ENCODE measurements at places on chromosomes 4 and X.

DNA sequence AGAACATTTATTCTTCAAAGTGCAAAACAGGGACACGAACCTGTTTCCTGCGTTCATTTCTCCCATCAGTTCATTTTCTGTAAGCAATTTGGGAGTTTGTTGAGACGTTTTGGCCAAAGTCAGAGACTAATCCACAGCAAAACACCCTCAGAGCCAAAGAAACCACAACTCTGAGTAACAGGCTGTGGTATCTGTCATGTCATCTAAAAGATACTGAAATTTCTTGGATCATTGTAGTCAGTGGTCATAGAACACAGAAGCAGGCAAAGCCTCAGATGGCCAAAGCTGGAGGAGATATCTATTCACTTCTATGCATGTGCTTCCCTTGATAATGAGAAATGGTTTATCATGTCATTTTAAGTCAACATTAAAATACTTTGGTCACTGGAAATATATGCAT is 485.6 kb upstream of the GALNT7 start:
- DNase-seq, result no peak

DNA sequence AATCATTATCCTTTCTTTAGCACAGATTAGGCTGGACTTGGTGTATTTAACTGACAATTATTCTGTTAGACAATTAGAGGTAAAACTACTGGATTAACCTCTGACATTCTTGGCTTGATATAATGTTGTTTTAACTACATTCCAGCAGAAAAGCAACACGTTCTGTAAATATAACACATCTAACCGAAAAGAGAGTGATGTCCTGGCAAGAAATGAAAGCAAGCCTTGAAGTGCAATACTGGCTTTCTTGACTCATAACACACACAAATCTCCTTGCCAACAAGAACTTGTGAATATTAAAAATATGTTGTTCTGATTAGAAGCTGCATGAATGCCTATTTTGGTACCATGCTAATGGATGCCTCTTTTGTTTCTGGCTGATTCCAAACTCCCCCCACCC is 76.4 kb downstream of the EFHC2 start:
- no peak for DNase-seq

DNA sequence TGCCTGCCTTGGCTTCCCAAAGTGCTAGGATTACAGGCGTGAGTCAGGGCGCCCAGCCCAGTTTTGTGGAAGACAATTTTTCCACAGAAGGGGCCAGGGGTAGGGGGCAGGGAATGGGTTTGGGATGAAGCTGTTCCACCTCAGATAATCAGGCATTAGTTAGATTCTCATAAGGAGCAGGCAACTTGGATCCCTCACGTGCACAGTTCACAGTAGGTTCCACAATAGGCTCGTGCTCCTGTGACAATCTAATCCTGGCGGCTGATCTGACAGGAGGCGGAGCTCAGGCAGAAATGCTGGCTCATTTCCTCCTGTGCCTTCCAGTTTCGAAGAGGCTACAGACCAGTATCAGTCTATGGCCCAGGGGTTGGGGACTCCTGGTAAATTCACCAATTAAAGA is 491.6 kb upstream of the AADAT start:
- DNase-seq, result no peak

DNA sequence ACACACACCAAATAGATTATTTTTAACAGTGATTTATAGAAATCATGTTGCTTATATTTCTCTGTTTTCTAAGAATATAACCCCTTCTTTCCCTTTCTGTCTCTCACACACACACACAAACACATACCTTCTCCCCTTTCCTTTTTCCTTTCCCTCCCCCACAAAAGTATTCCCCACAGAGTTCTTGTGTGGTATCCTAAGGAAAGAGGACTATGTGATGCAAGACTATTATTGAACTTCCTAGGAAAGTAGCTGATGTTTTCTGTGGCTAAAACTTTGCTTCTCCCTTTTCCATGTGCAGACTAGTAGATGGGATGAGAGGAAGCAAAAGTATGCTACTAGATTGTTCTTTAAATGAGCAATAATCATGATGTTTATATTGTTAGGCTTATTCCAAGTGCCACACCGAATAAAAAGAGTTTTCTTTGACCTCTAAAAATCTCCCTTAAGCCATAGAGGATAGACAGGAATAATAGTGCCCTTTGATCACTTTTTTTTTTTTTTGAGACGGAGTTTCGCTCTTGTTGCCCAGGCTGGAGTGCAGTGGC is 38.7 kb downstream of the CPEB2 start:
- DNase-seq, result no peak

- DNase-seq, result no peak
Observed at GRCh38 chr4:2667428-2667827, 88.7 kb downstream of the TNIP2 start.

- DNase-seq, result no peak
Observed at GRCh38 chr4:177033632-177034031, 240.9 kb upstream of the VEGFC start.

GRCh38 chrX:133390676-133391075 is 24.6 kb downstream of the GPC4 start:
- no peak for DNase-seq

DNA sequence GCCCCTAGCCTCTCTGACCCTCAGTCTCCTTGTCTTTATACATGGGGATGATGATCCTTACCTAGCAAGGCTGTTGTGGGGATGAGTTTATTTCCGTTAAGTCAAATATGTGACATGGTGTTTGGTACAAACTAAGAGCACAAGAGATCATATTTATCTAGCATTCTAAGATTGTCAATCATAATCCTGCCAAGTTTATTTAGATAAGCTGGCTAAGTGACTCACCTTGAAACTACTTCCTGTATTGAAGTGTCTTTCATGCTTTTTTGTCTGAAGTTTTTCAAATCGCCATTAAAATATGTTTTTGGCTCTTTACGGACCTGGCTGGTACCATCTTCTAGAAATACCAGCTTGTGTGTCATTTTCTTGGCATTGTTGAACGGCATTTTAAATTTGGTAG is 30.7 kb downstream of the MAP7D3 start:
- no peak for DNase-seq

DNA sequence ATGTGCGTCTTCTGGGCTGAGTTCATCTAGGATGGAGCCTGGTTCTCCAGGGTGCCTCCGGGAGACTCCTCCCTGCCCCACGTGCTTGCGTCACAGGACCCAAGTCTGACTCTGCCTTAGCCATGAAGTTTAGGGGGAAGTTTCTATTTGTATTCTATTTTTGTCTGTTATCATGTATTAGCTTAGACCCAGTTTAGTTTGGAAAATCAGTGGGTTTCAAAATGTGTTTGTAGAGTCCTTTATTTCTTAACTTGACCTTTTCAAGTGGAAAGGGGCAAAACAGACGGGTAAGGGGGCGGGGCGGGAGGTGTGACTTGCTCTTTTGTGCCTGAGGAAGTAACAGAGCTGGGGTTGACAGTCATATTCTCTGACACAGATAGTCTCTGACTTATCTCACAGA is 86.0 kb downstream of the HTT start:
- DNase-seq, result no peak

DNA sequence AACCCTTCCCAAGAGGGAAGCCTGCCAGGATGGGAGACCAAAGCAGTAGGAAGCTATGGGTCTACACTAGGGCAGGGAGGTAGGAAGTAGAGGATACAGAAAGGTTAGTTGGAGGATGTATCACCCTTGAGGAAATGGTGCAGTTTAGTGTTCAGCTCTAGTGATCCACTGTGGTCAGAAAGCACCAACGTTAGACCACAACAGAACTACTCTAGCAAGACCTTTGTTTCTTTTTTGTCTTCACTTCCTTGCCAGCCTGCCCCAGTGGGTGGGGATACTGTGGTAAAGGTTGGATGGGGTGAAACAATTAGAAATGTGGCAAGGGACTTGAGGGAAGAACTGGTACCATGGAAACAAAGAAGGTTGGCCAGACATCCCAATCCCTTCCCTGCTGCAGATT is 83.3 kb downstream of the DDIT4L start:
- DNase-seq, result no peak

Data from muscle of arm (tissue), 14 donors.